Stimulated activated CD4-positive, alpha-beta T cell treated with anti-CD3 and anti-CD28 coated beads, TNF-alpha, amount 100 ng/mL, for 48 hours (primary cell): ENCODE measurements at places on chromosomes 16 and 17.

GRCh38 chr17:74822939-74823367 is 36.7 kb downstream of the GRIN2C start:
- no peak for DNase-seq

DNA sequence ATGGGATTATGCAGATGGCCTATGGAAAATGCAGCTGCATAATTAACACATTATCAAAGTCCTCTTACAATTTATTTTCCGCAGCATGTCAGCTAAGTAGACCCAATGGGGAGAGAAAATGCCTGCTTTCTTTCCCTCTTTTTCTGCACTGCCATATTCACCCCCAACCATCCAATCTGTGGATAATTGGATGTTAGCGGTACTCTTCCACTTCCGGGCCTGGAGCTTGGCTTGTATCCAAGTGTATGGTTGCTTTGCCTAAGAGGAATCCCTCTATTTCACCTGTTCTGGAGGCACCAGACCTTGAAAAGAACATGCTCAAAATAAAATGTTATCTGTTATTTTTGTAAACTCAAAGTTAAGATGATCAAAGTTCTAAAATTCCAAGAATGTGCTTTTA is 41.1 kb upstream of the CACNG3 start:
- DNase-seq = no peak

DNA sequence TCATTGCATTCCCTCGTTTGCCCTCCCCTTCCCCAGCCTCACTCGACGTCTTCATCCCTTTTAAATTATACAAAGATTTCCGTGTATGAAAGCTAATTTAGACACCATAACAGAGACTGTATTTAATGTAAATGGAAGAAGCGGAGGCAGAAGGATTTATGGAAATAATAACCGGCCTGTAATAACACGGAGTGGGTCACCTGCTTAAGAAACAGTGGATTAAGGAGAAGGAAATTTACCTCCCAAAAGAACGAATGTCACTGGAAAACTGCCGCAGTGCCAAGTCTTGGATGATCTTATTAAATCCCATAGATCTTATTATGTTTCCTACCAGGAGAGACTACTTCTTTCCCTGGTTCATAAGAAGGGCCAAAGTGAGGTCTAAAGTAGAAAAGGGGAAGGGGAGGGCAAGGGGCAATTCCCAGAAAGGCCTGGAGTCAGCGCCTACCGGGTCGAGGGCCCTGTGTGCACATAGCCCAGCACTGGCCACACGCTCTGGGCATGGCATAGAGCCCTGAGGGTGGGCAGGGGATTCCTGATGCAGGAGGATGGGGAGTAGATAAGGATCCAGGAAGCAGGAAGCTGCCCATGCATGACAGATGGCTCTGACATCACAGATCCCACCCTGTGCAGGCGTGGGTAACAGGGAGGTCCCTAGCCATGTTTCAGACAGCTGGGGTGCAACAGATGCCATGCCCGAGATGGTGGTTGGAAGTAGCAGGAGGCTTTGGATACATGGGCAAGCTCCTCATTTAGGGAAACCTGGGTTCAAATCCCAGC is 56.2 kb upstream of the RPL38 start:
- no peak for DNase-seq

GRCh38 chr16:56611281-56611833 is 3.0 kb downstream of the MT2A start:
- DNase-seq = no peak

DNA sequence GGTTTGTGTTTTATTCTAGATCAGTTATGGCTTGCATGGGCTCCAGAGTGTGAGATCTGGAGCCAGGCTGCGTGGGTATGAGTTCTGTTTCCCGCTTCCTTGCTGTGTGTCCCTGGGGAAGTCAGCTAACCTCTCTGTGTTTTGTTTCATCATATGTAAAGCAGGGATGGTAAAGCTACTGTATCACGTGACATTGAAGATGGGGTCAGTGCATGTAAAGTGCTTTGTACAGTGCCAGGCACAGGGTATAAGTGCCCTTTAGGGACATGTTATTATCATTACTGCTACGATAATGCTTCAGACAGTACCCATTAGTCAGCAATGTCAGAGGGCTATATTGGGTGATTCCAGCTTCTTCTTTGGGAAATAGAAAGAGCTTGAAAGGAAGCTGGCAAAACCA is 186.2 kb downstream of the FOXL1 start:
- no peak for DNase-seq

GRCh38 chr17:80035687-80035936 is at the start of gene TBC1D16:
Gene TBC1D16, minus strand, starts transcription at chr17:80035872. Its CDS starts 22,325 bp downstream, at chr17:80013547.
- DNase-seq = no peak

- DNase-seq = no peak
Measured at GRCh38 chr16:57979006-57979585, 8.2 kb upstream of the CNGB1 start.

DNA sequence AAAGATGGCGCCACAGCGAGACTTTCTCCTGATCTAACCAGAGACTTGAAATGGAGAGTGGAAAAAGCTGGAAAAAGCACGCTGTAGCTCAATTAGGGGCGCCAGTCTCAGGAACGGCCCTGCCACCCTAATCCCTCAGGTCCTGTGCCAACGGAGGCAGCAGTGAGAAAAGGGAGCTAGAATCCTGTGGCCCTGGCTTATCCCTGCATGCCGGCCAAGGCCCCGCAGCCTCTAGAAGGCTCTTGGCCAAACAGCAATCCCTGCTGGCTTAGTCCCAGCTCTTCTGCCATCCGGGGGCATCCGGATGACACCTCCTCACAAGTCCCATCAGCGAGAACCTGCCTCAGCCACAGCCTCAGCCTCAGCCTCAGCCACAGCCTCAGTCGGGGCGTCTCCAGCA is 69.8 kb downstream of the MRM3 start:
- no peak for DNase-seq

GRCh38 chr16:81165411-81166097 is 69.4 kb upstream of the GCSH start:
- no peak for DNase-seq

GRCh38 chr17:64661976-64662773 is at the start of gene SMURF2:
Gene SMURF2, minus strand, starts transcription at chr17:64662307. Its CDS starts 427 bp downstream, at chr17:64661880.
- peak; percentile 67 for DNase-seq

DNA sequence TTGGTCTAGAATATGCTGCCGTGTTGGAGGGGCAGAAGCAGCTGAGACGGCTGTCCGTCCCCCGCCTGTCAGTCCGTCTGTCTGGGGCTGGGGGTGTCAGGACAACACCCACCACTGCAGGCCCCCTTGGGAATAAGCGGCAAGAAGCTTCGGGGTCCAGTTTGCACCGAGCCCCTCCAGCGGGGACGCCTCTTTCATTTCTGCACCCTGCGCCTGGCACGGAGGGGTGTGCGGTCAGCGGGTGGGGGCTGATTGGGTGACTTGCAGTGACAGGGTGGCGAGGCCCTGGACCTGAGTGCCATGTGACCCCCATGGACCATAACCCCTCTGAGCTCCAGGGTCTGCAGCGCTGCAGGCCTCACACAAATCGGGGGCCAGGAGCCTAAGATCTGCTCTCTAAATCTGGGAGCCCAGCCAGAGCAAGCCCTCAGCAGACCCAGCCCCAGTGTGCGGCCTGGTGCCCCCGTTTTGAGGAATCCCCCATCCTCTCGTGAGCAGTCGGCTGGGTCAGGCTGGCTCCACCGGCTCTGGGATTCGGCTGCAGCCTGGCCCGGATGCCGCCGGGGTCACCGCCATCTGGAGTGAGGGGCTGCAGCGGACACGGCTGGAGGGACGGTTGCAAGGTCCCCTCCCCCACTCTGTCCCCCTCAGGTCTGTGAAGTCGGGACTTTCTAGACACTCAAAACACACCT is 8.3 kb downstream of the CBFA2T3 start:
- DNase-seq = no peak

GRCh38 chr17:7046127-7046724 is 2.3 kb upstream of the SLC16A11 start:
- DNase-seq = no peak

DNA sequence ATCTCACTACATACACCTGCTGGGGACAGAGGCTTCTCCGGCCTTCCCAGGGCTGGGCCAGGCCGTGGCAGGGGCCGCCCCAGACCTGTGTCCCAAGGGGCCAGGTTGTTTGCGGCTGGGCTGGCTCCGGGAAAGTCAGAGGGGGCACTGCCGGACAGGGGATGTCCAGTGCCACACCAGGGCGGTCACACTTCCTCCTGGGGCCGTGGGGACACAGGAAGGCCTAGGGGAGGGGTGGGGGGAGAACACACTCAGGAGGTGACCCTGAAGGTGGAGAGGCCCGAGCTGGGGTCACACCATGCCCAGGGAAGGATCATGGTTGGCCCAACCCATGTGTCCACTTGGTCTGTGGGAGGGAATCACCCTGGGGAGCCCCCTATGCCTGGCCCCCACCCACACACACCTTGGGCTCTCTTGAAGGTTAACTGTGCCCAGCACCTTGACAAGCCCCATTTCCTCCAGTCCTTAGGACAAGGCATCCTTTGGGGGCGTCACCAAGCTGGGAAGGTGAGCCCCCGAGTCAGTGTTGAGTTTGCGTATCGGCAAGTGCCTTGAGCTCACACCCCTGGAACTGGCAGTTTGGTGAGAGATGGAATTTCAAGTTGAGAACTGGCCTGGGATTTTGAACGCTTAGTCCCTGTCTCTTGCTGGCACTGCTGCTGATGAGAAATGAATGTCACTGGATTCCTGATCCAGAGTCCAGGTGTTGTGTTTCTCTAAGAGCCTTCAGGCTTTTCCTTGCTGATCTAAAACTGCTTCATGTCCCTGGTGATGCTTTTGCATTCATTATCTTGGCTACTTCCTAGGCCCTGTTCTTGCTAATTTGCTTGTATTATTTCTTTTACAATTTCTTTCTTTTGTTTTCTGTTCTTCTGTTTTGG is 7.7 kb upstream of the ACTG1 start:
- no peak for DNase-seq

- no peak for DNase-seq
Measured at GRCh38 chr16:77600555-77600954, 121.8 kb upstream of the NUDT7 start.

GRCh38 chr17:82387705-82388106 is 16.1 kb downstream of the UTS2R start:
- DNase-seq = no peak

GRCh38 chr17:45873728-45874127 is 20.6 kb upstream of the MAPT start:
- DNase-seq = no peak

DNA sequence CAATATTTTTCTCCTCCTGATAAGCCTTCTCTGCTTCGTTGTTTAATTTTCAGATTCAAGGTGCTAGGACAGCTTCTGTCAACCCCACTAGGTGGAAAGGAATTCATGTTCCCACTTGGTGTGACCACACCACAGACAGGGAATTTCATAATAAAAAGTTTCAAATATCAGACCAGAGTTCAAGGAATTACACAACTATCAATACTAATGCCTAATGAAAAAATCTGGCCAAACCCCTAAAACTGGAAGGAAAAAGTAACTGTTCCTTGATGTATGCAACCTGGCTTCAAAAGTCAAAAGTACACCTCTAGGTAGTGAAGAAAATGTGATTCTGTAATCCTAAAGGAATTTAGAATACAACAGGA is 87.8 kb upstream of the CORO6 start:
- no peak for DNase-seq

- no peak for DNase-seq
Measured at GRCh38 chr17:56939869-56940484, 20.9 kb downstream of the COIL start.

DNA sequence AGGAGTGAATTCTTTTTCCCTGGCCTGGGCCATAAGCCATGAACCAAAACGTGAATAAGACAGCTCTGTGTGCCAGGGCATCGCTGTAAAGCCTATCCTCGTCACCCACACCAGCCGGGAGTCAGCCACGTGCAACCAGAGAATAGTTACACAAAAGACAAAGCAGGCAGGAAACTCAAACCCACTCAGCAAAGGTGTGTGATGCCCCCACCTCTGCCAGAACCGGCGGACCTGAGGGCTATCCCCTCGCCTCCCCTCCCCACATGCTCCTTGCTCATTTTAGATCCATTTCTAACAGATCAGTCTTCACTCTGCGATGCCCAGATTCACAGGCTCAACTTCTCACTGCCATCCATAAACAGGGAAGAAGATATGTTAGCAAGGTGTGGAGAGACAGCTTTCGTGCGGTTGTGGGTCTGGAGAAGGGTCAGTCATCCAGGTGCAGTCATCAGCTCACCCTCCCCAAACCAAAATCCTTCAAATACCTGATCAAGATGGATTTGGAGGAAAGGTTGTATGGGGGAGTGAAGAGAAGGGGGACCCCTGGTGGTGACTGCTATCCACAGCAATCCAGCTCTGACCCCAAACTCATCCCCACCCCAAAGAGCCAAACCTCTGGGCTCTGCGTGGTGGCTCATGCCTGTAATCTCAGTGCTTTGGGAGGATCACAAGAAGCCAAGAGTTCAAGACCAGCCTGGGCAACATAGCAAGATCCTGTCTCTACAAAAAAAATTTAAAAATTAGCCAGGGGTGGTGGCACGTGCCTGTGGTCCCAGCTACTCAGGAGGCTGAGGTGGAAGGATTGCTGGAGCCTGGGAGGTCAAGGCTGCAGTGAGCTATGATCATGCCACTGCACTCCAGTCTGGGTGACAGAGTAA is 219.2 kb downstream of the C16orf78 start:
- peak; percentile 11 for DNase-seq

- no peak for DNase-seq
Measured at GRCh38 chr16:81254922-81255526, 16.5 kb downstream of the BCO1 start.

DNA sequence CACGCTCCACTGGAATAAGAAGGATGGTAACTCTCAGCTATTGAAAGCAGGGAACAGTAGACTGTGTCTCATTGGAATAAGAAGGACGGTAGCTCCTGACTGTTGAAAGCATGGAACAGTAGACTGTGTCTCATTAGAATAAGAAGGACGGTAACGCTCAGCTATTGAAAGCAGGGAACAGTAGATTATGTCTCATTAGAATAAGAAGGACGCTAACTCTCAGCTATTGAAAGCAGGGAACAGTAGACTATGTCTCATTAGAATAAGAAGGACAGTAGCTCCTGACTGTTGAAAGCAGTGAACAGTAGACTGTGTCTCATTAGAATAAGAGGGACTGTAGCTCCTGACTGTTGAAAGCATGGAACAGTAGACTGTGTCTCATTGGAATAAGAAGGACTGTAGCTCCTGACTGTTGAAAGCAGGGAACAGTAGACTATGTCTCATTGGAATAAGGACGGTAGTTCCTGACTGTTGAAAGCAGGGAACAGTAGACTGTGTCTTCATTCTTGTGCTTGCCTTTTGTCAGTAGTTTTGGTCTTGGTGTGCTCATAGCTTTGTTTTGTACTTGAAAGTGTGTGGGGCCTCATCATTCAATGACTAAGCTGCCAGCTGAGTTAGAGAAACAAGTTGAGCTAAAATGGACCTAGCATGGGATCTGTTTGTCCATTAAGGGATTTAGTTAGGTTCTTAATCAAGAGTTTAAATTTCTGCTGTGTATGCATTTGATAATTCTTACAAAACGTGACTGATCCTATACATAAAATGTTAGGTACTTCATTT is 58.5 kb downstream of the BANP start:
- DNase-seq = no peak

GRCh38 chr17:67171560-67171959 is 73.4 kb downstream of the HELZ start:
- no peak for DNase-seq

GRCh38 chr16:66651474-66651765 is 45.1 kb downstream of the CMTM4 start:
- no peak for DNase-seq

- DNase-seq = no peak
Measured at GRCh38 chr17:79093270-79093669, 18.6 kb downstream of the ENGASE start.
